A673 (cell line): ENCODE measurements at places on chromosomes 2 and 18. TPM values are rescaled to one million over a fixed set of nuclear protein-coding genes. Genes with fewer than 3 reads are reported as not detected.
A peak's percentile ranks its signal among the peaks of the same experiment; 100 is the strongest.

The PRSS56 gene
- total RNA-seq = not detected in 2 replicates

The SNTG2 gene
- 3.7 and 3.8 TPM in 2 replicates for total RNA-seq

The CYB5A gene
- 38.7 and 39.2 TPM in 2 replicates for total RNA-seq

DNA sequence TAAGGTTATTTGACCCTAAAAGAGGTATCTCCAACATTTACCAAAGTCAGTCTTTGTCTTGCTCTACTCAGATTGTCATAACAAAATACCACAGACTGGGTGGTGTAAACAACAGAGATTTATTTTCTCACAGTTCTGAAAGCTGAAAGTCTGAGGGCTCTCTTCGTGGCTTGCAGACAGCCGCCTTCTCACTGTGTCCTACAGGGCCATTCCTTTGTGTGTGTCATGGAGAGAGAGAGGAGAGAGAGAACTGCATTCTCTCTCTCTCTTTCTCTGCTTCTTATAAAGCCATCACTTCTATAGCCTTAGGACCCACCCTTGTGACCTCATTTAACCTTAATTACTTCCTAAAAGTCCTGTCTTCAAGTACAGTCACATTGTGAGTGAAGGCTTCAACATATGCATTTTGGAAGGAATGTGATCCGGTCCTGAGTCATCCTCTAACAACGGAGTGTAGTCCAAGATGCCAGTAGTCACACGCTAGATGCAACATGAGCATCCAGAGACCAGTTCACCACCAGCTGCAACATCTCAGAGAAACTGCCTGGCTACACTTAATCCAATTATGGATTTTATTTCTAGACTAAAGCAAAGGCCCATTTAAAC is 130.2 kb downstream of the CD226 start:
- H3K27ac ChIP-seq = no peak overlapping the region
- peaks cover 14% of the 10 kb centered on the region for H3K4me1 ChIP-seq
- no peaks in the 10 kb centered on the region for H3K36me3 ChIP-seq
- H3K4me3 ChIP-seq = no peak overlapping the region
- H3K27me3 ChIP-seq = no peaks in the 10 kb centered on the region
- DNase-seq = peak; percentile 87

GRCh38 chr2:104523921-104524320 is 330.0 kb upstream of the POU3F3 start:
- H3K4me3 ChIP-seq = no peak overlapping the region
- no peaks in the 10 kb centered on the region for H3K27me3 ChIP-seq
- no peaks in the 10 kb centered on the region for H3K4me1 ChIP-seq
- H3K36me3 ChIP-seq = no peaks in the 10 kb centered on the region
- no peak overlapping the region for H3K27ac ChIP-seq

- H3K27ac ChIP-seq = peak overlapping the region; percentile 59
- H3K27me3 ChIP-seq = no peaks in the 10 kb centered on the region
- H3K36me3 ChIP-seq = no peaks in the 10 kb centered on the region
- DNase-seq = no peak
- no peaks in the 10 kb centered on the region for H3K4me1 ChIP-seq
These were observed 834 bp upstream of the ARL4C start for GRCh38 chr2:234497594-234498235.

GRCh38 chr2:144825331-144826020 is 305.6 kb upstream of the ZEB2 start:
- no peak overlapping the region for H3K27ac ChIP-seq
- no peaks in the 10 kb centered on the region for H3K27me3 ChIP-seq
- no peaks in the 10 kb centered on the region for H3K36me3 ChIP-seq

GRCh38 chr2:224802407-224802806 is 86.2 kb upstream of the CCDC195 start:
- H3K27ac ChIP-seq = no peak overlapping the region
- H3K36me3 ChIP-seq = no peaks in the 10 kb centered on the region
- no peaks in the 10 kb centered on the region for H3K4me1 ChIP-seq
- no peaks in the 10 kb centered on the region for H3K27me3 ChIP-seq
- no peak overlapping the region for H3K4me3 ChIP-seq

DNA sequence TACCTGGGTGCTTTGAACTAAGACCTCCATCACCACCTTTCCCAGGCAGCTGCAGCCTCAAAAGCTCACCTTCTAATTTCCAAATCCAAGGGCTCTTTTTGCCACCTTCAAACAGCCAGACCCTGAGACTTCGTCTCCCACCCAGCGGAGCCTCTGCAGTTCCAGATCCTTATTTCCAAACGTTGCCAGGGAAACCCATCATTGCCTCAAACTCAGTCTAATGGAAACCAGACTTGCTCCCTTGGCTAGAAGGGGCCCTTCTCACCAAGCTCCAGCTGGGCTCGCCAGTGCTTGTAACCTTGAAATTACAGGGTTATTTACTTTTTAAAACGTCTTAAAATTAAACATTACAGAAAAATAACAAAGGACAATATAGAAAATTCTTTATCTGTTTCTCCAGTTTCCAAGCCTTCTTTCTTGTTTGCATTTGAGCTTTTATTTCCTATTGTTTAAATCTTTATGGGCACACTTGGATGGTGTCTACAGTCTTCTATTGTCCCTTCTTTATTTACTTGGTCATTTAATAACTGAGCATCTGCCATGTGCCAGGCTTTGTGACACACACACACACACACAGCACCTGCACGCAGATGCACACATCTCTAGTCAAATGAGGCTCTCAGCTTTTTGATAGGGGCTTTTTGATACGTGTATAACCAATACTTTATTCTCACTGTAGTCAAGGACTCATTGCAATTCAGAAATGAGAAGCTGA is 36.1 kb downstream of the TRPM8 start:
- H3K27me3 ChIP-seq = no peaks in the 10 kb centered on the region
- H3K36me3 ChIP-seq = no peaks in the 10 kb centered on the region
- no peak overlapping the region for H3K4me3 ChIP-seq
- no peaks in the 10 kb centered on the region for H3K4me1 ChIP-seq

- no peaks in the 10 kb centered on the region for H3K4me1 ChIP-seq
- no peak overlapping the region for H3K27ac ChIP-seq
- no peaks in the 10 kb centered on the region for H3K36me3 ChIP-seq
- no peaks in the 10 kb centered on the region for H3K27me3 ChIP-seq
These were observed 146.7 kb upstream of the VWC2L start for GRCh38 chr2:214264171-214264570.

GRCh38 chr2:240508832-240509545 is 48.8 kb downstream of the ANKMY1 start:
- no peaks in the 10 kb centered on the region for H3K27me3 ChIP-seq
- H3K4me3 ChIP-seq = no peak overlapping the region
- H3K4me1 ChIP-seq = no peaks in the 10 kb centered on the region
- H3K27ac ChIP-seq = no peak overlapping the region

- peak overlapping the region; percentile 70 for H3K4me3 ChIP-seq
- H3K4me1 ChIP-seq = peaks cover 10% of the 10 kb centered on the region
- H3K27me3 ChIP-seq = no peaks in the 10 kb centered on the region
- no peak for DNase-seq
- no peak overlapping the region for H3K27ac ChIP-seq
- peaks cover 50% of the 10 kb centered on the region for H3K36me3 ChIP-seq
These were observed 2.8 kb downstream of the CLK1 start for GRCh38 chr2:200861617-200862155.

DNA sequence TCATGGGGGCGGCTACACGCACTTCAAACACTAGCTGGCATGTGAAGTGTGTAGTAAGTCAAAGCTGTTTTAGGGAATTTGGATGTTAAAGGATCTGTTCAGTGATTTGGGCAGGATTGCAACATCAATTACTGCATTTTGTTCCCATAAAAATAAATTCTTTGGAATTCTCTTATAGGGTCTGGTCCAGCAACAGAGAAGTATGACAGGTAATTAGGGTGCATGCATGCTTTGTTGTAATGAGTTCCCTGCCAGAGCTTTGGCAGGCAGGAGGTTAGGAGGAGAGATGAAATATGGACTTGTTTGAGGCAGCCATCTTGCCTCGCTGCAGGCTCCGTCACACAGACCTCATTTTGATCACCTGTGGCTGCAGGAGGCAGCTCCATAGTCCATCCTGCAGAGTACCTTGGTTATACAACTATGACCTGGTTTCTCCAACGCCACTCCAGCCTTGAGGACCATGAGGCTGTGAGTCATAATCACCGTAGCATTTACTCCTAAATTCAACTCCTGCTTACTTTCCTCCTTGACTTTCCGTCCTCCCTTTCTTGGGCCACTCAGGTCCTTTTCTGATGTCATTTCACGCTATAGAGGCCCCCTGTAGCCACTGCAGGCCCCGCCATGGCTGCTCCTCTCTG is 26.5 kb upstream of the EML4 start:
- H3K27ac ChIP-seq = peak overlapping the region; percentile 91
- peaks cover 61% of the 10 kb centered on the region for H3K4me1 ChIP-seq
- peak overlapping the region; percentile 2 for H3K4me3 ChIP-seq
